Pulmonary artery endothelial cell (primary cell): ENCODE measurements at places on chromosomes 12 and 14.

DNA sequence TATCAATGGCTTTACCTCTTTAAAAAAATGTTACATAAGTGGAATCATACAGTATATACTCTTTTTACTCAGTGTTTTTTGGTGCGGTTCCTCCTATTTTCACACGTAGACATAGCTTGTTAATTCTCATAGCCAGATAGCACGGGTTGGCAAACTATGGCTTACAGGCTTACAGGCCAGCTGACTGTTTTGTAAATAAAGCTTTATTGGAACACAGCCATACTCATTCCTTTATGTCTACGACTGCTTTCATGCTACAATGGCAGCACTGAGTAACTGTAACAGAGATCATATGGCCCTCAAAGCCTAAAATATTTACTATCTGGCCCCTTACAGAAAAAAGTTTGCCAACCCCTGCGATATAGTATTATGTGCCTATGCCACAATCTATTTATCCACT lies 5.8 kb upstream of the DAAM1 start:
- no peak for DNase-seq

- no peak for DNase-seq
These were observed 662 bp upstream of the NELL2 start for GRCh38 chr12:44876544-44877410.

GRCh38 chr14:105167303-105168092 lies 1.1 kb downstream of the JAG2 start:
- no peak for DNase-seq

GRCh38 chr14:44369401-44370123 lies 137.5 kb downstream of the FSCB start:
- DNase-seq = no peak

GRCh38 chr12:49811136-49811535 lies 17.1 kb downstream of the NCKAP5L start:
- DNase-seq = no peak

DNA sequence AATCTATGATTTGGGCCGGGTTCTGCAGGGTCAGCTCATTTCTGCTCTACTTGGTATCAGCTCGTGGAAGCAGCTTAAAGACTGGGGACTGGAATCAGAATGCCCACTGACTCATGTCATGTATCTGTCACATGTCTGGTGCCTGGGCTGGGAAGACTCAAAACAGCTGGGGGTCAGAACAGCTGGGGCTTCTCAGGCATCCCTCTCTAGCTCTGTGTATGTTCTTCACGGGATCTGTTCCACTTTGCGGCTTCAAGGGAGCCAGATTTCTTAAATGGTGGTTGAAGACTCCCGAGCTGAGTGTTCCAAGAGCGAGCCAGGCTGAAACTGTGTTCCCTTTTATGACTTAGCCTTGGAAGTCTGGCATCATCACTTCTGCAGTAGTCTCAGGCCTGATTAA lies 11.9 kb downstream of the AEBP2 start:
- no peak for DNase-seq
